Activated CD8-positive, alpha-beta memory T cell treated with anti-CD3 and anti-CD28 coated beads for 48 hours (primary cell): ENCODE measurements at places on chromosomes 16 and 17.

DNA sequence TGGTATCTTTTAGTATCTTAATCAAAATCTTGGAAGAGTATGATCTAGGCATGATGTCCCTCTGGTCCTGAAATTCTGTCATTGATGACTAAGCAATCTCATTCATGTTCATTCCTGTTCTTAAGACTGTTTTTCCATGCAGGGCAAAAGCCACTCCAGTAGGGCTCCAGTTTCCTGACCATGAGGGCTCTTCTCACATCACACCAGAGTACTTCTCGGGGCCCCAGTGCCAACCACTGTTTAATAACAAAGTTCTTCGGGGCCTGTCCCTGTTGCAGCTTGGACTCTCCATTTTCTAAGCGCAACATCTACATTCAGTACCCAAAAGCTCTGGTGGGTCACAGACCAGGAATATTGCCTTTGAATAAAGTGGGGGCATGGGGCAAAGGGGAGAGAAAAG is 52.0 kb downstream of the IRX6 start:
- DNase-seq = no peak

DNA sequence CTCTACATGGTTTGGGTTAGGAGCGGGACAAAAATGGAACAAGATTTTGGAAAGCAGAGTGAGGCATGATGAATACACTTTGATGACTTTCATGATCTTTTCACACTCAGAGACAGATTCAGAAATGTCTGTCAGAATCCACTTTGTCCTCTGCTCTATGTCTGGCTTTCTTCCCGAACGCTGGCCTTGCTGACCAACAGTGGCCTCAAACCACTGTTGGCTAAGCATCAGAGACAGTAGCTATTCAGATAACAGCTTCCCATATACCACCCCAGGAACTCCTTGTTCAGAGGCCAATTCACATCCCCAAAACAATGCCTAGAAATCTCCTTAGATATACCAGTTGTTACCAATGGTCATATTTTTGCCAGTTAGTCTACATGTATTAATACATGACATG is 40.9 kb downstream of the FBXL20 start:
- no peak for DNase-seq

- DNase-seq = no peak
Observed at GRCh38 chr16:86224126-86224525, 286.2 kb upstream of the FOXF1 start.

GRCh38 chr17:57876866-57877237 is 27.0 kb upstream of the MRPS23 start:
- no peak for DNase-seq

DNA sequence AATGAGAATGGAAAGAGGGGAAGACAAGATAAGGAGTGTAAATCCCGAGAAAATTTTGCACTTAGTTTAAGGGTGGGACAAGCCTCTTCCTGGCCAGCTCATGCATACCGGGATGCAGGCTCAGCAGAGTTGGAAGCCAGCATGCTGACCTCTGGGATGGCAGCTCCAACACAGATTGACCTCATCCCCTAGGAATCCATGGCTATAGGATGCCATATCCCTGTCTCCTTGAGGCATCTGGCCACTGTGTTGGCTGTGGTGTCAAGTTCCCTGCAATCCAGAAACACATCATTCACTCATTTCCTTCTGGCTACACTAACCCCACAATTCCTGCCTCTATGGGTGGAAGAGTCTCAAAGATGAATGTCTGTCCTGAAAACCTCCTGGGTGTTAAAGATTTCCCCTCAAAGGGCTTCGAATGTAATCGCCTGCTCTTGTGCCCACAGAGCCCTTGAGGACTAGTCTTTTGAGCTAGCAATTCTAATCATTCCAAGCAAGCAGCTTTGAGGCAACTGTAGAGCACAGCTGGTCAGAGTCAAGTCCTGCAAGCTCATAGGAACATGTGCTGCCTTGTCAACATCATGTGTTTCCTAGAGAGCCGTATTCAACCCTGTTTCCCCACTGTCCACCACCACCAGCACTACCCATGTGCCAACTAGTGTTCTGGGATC is 141.4 kb downstream of the PMP22 start:
- DNase-seq = no peak

- DNase-seq = no peak
Observed at GRCh38 chr17:69594641-69595040, 180.1 kb downstream of the MAP2K6 start.

- no peak for DNase-seq
Observed at GRCh38 chr16:84864326-84864955, 44.7 kb downstream of the CRISPLD2 start.

- no peak for DNase-seq
Observed at GRCh38 chr17:32520737-32521404, 34.1 kb downstream of the CDK5R1 start.

DNA sequence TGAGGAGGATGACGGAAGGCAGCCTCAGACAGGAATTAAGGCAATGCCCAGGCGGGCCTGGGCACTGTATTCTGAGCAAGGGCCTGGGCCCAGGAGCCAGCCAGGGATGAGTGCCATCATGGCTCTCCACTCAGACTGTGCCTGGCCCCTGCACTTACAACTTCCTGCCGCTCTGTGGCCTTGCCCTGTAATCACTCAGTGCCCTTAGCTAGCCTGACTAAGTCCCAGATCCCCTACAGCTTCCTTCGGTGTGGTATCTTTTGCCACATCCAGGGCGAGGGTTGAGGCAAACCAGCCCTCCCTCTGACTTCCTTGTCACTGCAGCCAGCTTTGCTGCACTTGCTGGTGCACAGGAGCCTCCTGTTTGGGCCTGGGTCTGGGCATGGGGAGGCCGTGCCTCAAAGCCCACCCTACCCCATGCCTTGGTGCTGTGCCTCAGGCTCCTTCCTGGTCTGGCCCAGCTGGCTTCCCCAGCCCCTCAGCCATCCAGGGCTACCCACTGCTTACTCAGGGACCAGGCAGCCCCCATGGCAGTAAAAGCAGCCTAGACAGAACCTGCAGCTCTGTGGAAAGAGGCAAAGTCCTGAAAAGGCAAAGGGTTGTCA is 9.3 kb downstream of the SLC46A1 start:
- DNase-seq = no peak

DNA sequence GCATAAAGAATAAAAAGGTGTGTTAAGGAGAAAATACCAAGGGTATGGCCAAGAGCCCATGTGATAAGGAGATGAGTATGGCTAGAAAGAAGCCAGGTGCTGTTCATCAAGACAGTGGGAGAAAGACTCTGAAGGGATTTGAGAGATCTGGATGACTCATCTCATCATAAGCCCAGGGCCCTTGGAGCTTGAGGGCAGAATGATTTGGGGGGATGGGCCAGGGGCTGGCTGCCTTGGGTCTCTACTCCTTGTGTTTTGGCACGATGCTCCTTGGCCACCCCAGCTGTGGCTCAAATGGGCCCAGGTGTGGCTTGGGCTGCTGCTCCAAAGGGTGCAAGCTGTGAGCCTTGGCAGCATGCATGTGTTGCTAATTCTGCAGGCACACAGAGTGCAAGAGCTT is 14.5 kb upstream of the TNFRSF13B start:
- no peak for DNase-seq

DNA sequence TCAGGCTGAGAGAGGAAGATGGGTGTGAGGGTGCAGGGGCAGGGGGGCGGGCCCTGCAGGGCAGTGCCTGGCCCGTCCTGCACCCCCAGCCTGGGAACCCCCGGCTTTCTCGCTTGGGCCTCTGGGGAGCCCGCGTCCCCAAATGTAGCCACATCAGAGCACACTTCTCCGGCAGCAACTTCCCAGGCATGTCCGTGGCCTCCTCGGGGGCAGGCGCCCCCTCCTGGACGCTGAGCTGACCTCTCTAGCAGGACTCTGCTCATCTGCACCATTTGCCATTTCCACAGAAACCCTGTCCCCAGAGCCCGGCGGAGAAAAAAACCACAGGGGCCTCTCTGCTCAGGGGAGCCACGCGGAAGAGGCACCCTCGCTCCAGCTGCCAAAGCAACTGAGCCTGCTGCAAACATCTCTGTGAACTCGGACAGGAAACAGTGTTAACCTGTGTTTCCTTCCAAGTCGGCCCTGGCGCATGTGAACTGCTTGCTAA is 63.4 kb downstream of the KLHDC4 start:
- DNase-seq = peak; percentile 33

GRCh38 chr16:3187798-3188674 is at the start of gene OR1F1:
Gene OR1F1 (plus strand): TSS chr16:3188204.
- peak; percentile 67 for DNase-seq

GRCh38 chr17:77424585-77425344 is 284.0 kb downstream of the SEC14L1 start:
- DNase-seq = no peak

DNA sequence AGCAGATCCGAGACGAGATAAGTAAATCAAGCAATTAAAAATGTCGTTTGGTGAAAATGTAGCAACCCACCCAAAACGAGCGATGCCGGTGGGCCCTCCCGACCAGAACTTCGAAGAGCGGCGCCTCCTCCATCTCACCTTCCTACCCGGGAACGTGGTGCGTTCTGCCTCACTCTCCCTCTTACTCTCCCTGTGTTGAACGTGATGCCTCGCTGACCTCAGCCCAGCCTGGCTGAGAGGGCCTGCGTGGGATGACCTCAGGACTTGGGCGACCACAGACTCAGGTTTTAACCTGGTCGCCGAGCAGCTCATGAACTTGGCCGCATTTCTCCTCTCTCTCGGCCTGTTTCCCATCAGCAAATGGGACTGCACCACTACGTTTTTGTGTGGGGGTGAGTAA is 69.7 kb upstream of the RPL38 start:
- DNase-seq = no peak

- DNase-seq = no peak
Observed at GRCh38 chr16:651844-652243, 2.7 kb downstream of the WDR90 start.

DNA sequence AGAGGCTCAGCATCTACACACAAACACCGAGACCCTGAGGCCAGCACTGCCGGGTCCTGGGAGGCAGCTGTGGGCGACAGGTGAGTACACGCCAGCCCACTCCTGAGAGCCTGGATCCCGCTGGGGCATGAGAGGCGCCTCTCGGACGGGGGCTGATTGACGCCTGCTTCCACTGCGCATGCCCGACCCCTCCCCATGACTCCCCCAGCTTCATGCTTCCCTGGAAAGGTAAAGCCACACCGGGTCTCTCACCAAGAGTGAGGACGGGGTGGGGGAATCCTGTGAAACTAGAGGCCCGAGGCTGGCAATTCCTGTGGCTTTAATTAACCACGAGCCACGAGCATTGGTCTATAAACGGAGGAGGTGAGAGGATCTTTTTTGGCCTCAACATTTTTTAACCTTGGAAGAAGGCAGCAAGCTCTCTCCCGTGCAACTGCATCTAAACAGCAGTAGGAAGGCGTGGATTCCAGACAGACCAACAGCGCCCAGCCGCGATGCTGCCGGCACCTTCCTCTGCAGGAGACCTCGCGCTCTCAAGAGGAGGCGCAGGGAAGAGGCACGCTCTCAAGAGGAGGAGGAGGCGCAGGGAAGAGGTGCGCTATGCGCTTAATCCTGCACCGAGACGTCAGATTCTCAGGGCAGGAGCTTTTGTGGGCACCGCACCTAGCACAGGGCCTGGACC is 71.8 kb upstream of the METRNL start:
- DNase-seq = no peak

GRCh38 chr17:31518478-31518877 is 127.0 kb downstream of the RAB11FIP4 start:
- DNase-seq = no peak
